RKO (cell line): ENCODE measurements at places on chromosomes 5 and 9.

GRCh38 chr5:133381041-133381440 is 231.3 kb downstream of the FSTL4 start:
- no peak for DNase-seq

GRCh38 chr5:61298580-61298979 is 33.5 kb upstream of the ZSWIM6 start:
- DNase-seq: peak; percentile 47

DNA sequence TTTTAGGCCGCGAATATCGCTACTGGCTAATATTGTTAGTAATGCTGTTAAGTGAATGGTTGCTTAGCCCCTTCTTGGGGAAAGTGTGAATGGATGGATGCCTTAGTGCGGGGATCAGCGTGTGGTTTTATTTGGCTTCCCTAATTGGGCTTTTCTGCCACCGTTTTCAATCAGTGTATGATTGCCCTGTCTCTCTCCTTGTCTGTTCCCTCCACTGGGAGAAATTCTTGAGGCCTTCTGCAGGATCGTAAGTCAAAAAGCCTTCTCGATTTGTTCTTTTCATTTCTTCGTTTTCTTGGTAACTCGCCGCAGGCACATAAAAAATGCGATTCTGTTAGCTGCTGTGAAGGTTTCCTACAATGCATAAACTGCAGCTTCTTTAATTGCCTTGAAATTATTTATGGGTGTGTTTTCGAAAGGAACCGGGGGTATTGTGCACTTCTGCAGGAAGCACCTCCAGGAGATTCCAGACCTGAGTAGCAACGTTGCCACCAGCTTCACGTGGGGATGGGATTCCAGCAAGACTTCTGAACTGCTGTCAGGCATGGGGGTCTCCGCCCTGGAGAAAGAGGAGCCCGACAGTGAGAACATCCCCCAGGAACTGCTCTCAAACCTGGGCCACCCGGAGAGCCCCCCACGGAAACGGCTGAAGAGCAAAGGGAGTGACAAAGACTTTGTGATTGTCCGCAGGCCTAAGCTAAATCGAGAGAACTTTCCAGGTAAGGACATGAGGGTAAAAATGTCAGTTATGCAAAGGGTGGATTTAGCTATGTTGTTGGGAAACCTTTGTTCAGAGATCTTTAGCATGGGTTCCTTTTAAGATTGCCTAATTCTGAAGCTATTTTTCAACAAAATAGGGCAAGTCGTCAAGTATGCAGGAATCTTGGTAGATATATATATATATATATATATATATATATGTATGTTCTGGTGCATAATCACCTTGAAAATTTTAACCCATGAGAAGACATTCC is 700 bp downstream of the SKP2 start:
- DNase-seq: peak; percentile 42

- no peak for DNase-seq
Measured at GRCh38 chr9:97808972-97809371, 44.1 kb upstream of the FOXE1 start.

GRCh38 chr5:83877911-83878706 is 157.5 kb upstream of the HAPLN1 start:
- DNase-seq: no peak

- no peak for DNase-seq
Measured at GRCh38 chr5:6373081-6373846, 5.1 kb downstream of the MED10 start.

DNA sequence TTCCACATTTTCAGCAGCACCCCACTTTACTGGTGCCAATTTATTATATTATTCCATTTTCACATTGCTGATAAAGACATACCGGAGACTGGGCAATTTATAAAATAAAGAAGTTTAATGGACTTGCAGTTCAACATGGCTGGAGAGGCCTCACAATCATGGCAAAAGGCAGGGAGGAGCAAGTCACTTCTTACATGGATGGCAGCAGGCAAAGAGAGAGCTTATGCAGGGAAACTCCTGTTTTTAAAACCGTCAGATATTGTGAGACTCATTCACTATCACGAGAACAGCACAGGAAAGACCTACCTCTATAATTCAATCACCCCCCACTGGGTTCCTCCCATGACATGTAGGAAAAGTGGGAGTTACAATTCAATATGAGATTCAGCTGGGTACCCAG is 641.8 kb upstream of the MEF2C start:
- no peak for DNase-seq

DNA sequence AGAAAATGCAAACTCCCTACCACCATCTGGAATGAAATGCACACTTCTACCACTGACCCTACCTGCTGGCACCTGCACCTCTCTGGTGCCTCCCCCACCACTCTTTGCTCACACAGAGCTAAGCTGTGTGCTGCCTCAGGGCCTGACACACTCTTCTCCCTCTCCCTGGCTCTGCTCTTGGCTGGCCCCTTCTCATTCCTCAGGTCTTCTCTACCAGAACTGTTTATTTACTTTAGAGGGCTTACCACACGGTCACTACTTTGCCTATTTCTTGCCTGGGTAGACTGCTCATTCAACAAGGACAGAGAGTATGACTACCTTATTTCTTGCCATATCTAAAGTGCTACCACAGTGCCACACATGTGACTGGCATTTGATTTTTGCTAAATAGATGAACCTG is 3.3 kb downstream of the REEP5 start:
- no peak for DNase-seq

DNA sequence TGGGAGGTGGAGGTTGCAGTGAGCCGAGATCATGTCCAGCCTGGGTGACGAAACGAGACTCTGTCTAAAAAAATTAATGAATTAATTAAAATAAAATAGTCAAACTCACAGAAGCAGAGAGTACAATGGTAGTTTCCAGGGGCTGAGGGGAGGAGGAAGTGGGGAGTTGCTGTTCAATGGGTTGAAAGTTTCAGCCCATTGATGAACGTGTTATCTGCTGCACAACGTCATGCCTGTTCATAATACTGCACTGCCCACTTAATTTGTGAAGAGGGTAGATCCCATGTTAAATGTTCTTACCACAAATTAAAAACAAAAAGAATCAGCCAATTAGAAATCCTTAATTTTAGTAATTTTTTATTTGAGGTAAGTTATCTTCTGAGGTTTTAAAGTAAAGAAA is 16.4 kb upstream of the RUFY1 start:
- no peak for DNase-seq

GRCh38 chr9:124780757-124781151 is 3.8 kb downstream of the OLFML2A start:
- no peak for DNase-seq

DNA sequence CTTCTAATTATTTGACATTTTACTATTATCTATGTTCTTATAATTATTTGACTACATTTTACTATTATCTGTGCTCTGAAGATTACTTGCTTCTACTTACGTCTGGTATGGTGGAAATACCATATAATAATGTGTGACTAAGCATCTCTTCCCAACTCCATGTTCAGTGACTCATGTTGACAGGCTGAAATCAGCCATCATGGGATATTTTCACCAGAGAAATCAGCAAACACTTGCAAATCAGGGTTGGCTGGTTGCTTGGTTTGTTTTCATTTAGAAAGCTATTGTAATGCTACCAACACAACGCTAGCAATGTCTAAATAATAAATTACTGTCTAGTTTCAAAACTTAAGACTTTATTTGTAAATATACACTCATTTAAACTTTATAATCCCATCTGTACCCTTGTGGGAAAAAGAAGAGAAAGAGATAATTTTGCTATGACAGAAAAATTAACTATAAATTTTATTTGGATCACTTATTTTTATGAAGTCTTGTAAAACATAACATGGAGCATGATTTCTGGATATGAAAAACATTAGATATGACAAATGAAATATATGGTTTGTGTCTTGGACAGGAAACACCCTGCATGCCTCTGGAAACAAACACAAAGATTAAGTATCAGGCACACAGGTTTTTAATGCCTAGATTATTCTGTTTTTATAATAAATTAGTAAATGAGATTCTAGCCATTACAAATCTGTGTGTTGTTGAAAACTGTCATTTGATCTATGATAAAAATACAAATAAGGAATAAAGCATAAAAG is 337.6 kb downstream of the BNC2 start:
- DNase-seq: peak; percentile 63

DNA sequence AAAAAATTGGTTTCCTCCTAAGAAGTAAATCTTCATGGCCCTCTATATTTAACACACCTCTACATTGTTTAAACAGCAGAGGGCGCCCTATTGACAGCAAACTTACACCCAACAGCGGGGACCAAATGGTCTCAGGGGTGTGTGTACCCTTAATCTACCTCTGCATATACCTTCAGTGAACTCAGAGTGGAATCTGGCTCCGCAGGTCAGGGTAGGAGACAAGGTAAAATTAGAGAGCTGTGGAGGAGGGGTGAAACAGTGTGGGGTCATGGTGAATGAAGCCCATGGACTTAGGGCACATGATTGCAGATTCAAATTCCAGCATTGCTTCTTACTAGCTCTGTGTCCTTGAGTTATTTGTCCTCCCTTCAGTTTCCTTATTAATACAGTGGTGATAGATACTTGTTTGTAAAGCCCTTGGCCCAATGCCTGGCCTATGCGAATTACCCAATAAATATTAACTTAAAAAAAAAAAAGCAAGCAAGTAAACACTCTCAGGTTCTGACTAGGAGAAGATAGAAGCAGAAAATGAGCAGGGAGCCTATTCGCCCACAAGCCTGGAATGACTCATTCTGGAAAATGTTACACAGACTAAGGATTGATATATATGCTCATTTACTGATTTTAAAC is 122.9 kb downstream of the CAVIN4 start:
- DNase-seq: peak; percentile 62

DNA sequence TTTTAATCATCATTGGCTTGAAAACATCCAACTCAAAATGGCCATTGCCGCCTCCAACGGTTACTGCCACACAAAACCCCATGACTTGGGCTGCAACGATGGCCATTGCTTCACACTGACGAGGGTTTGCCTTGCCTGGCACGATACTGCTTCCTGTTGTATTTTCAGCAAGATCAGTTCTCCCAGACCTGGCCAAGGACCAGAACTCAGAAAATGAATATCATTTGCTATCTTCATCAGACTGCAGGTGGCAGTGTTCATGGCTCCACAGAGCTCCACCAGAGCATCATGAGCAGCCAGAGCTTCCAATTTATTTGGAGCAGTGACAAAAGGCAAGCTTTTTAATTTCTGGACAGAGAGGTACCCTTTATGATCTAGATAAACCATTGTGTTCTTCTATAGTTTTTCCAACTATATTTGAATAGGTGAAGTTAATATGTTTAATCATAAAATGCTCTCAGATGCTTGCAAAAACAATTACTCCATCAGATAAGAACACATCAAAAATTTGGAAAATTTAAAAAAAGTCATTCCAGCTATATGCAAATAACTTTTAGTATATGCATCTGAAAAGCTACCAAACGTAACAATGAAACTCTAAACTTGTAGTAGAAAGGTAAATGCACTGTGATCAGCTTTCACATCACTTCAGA is 10.4 kb downstream of the AMACR start:
- DNase-seq: peak; percentile 68

DNA sequence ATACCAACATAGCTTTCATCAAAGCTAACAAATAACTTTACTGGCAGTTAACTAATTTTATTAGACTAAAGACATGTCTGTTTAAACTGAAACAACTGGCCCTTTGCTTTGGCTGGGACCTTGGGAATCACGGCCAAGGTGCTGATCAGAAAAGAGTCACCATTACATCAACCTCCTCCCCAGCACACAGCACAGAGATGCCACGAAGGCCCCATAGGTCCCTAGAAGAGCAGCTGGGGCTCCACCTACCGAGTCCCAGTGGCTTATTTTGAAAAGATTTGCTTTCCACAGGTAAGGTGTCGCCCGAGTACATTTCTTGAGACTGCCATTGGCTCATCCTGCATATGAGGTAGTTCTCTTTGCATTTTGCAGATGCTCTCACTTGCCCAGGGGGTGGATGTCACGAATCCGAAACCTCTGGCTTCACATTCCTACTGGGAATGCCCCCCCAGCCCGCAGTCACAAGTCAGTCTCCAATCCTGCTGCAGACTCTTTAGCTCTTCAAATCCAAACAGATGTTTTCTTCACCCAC is 18.8 kb upstream of the HSD17B3 start:
- DNase-seq: no peak

- peak; percentile 13 for DNase-seq
Measured at GRCh38 chr5:33524476-33524875, 83.7 kb downstream of the TARS1 start.

DNA sequence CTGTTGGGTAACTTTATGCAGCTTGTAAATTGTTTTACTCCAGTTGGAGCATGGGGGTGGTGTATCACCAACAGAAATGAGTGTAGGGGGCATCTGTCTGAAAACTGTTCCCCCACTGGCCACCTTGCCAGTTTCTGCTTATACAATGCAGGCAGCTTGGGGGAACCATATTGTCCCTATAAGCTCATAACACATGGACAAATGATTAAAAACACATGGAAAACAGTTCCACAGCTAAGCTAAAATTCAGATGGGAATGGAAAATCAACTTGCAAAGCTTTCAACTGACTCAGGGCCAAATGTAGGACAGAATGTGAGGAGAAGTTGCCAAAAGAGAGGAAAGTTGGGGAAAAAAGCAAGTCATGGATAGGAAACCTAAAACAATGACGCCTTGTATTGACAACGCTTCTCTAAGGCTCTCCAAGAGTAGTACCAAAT is 7.9 kb upstream of the CER1 start:
- DNase-seq: no peak

DNA sequence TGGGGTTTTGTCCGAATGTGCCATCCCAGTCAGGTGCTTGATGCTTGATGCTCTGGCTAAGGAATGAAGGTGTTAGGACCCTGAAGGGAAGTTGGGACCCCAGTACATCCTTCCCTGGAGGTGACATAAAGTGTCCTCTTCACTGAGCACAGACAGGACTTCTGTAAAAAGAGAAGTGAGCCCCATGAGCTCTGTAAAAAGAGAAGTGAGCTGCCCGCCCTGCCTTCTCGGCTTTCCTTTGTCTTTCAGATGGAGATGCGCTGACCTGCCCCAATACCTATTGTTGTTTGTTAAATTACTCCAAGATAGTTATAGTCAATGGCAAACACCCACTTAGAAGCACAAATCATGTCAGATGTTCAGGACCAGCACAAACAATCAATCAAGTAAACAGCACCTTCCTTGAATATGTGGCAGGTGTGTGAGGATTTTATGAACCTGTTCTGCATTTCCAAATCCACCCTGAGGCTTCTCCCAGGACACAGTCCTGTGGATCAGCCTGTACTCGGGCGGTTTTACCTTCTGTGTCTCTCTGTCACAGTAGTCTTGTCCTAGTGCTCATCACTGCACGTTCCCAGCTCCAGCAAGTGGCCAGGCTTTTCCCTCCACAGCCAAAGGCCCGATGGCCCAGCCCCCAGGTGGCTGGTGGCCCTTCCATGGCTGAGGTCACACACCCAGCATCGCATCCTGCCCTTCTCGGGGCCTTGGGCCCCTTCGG is 191.4 kb downstream of the MTRR start:
- DNase-seq: no peak

DNA sequence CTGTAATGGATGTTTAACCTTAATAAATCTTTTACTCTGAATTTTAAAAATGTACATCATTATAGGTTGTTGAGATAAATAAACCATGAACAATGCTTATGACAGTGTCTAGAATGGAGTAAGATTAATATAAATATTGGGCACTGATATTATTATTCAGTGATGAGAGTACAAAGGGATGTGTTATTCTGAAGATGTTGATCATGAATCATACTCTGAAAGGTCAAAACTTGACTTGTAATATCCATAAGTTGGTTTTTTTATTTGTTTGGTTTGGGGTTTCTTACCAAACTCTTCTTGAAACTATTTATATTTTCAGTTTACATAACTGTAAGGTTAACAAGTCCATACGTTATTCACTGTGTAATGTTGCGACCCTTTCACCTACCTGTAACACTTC is 163.2 kb downstream of the MPDZ start:
- DNase-seq: no peak
